Left cardiac atrium (tissue), 4 donors: ENCODE measurements at places on chromosomes 5 and 9. TPM values are rescaled to one million over a fixed set of nuclear protein-coding genes. Genes with fewer than 3 reads are reported as not detected.

- no peak for DNase-seq
These were observed 522.1 kb downstream of the CCDC171 start for GRCh38 chr9:16074963-16075362.

GRCh38 chr5:161378701-161379100, 167.8 kb downstream of the GABRB2 start:
- no peak for DNase-seq

DNA sequence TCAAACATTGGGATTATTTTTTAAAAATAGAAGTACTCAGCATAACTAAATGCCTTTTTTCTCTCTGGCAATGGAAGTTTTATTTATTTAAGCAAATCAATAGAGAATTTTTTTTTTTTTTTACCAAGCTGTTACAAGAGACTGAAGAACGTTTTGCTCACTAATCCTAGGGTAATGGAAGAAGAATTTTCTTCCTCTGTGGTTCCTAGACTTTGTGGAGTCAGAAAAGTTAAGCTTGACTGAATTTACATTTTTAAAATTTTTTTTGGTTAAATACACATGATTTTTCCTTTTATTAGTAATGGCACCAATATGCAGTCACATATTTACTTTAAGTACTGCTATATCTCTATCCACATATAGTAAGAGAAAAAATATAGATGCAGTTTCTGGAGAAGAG, 189.8 kb downstream of the PCSK1 start:
- DNase-seq, result no peak

DNA sequence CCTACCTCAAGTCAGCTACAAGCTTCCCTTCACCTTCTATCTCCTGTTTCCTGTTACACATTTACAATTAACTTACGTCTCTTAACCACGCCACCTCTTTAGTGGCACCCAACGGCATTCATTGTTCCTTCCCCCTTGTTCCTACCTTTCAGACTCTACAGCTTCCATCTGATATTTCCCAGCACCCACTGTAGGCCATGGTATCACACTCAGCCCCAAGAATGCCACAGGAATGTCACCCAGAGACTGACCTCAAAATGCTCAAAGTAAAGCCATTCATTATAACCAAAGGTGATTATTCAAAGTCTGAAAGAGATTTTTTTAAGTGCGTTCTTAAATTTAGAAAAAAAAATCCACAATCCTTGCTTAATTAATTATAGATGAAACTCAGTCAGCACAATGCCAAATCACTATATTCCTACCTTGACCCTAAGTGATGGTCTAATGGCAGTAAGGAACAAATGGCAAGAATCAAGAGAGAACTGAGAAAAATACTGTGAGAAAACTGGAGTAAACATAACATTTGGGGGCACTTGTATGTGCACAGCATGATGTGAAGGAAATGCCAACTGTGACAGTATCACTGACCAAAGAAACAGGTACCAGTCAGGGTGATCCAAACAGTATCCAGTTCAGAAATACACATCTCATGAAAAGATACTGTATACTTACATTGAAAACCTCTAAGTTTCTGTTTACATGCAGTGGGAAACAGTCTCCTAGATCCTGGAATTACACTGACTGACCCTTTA, 52.1 kb downstream of the CTNND2 start:
- DNase-seq, result no peak

GRCh38 chr5:77936365-77936693, 160.2 kb upstream of the TBCA start:
- no peak for DNase-seq

DNA sequence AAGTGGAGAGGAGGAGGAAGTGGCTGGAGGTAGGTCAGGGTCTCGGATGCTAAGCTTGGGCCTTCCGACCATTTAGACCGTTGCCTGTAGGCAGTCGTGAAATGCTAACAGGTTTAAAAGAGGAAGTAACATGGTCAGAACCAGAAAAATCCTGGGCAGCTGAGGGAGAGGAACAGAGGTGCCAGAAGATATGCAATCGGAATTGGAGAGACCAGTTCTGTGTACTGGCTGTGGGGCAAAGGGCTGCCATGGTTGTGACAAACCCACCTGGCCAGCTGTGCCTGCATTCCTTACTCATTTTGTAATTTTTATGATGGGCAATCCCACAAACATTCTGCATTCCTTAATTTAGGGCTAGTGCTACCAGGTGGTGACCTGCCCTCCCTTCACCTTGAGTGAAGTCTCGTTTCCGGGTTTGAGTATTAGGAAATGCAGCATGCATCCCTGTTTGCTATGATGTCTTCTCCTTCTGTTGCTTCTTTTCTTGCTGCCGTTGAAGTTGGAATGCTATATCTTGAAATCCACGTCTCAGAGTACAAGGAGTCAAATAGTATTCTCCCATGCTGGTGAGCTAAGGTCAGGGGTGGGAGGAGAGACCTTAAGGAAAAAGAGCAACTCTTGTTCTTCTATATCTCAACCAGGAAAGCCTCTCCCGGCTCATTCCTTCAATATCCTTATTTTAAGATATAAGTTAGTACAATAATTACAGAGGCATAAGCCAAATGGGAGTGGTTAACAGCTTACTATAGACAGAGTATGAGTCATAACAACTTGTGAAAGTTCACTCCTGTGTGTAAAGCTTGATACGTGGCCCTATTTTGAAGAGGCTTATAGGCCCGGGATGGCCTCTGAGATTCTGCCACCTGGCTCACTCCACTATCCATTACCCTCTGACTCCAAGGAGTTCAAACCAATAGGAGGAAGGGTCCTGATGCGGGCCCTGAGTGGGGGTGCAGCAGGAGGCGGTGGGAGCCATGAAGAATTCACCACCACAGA, 37.0 kb downstream of the B4GALT1 start:
- DNase-seq, result no peak

DNA sequence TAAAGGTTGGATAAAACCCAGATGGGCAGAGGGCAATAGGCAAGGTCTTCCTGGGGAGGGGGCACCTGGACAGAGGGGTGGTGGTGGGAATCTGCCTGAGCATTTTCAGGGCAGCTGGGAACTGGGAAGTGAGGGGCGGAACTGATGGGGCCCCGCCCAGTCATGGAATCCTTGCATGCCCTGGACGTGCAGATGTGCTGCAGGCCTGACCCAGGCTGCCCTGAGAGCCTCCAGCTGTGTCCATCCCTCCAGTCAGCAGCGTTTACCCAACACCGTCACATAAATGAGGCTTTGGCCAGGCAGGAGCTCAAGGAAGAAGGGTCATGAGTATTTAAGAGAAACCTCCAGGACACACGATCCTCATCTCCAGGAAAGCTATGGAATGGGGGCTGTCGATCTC, 70.3 kb downstream of the DAB2IP start:
- no peak for DNase-seq

DNA sequence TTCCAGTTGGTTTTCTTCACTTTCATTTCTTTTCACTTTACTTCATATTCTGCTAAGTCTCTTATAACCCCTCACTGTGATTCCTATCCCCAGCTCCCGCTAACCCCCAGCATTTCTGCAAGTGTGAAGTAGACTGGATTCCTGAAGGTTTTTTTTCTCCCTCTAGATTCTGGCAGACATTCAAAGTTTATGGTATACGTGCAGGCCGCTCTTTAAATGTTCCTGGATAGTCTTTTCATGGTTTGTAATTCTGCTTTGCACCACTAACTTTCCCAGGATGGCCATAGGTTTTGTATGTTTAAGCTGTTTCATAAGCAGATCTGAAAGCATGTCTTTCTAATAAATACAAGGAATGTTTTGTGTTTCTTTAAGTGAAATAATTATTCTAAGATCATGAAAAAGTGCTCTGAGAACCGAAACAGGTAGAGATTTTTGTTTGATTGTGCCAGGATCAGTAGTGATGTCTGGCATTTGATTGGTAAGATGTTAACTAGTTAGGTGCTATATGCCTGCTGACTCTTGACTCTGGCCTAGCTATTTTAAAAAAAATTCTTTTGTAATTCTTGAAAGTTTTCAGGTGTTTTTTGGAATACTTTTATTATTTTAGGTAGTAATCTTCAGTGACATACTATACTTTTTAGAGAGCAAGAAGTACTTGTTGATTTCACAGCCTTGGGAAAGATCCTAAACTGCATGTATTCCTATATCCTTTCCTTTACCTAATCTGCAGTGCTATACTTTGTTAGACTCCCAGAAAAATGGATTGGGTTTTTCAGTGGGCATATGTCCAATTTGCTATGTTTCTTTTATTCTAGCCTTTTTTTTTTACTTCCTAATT, 29.7 kb downstream of the CNOT6 start:
- no peak for DNase-seq

PCDHGA9 gene
- 3.6 TPM for total RNA-seq

IL7R gene
- 10.3 TPM for total RNA-seq

CDKN2B-AS1 gene
- 0.13 TPM for total RNA-seq

GRM6 gene
- not detected for total RNA-seq
